ENCODE measurements at places on chromosomes 4 and X.

DNA sequence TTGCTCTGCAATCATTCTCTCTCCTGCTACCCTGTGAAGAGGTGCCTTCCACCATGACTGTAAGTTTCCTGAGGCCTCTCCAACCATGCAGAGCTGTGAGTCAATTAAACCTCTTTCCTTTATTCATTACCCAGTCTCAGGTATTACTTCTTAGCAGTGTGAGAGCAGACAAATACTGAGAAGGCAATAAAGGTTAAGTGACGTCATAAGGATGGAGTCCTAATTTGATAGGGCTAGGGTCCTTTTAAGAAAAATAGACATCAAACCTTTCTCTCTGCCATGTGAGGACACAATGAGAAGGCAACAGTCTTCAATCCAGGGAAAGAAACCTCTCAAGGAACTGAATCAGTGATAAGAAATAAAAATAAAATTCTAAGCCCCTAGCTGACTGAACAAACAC is 1262.7 kb downstream of the FAM133A start:
- DNase-seq: no peak

DNA sequence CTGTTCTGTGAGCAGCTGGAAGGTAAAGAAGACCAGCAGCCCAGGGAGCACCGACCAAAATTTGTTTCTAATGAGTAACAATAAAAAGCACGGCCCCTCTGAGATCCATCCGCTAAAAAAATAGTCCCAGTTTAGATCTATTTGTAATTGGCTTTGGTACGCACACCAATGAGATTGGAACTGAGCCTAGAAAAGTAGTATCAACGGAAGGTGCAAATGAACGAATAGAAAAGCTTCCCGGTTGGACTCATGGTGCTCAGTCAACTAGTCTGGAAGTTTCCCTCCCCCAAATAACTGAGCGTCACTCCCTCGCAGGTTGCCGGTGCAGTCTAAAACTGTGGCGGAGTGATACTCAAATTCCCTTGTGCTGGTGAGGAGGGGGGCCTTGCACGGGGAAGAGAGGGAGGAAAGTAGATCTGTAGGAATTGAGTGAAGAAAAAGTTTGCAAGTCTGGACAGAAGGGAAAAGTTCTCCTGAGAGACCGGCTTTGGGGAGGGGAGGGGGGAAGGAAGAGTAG is at the start of gene COL4A5:
TSS of gene COL4A5 (plus strand) at position 413 of the 517 bp plus-strand sequence. CDS start 288 bp downstream, outside the sequence.
- no peak for DNase-seq

DNA sequence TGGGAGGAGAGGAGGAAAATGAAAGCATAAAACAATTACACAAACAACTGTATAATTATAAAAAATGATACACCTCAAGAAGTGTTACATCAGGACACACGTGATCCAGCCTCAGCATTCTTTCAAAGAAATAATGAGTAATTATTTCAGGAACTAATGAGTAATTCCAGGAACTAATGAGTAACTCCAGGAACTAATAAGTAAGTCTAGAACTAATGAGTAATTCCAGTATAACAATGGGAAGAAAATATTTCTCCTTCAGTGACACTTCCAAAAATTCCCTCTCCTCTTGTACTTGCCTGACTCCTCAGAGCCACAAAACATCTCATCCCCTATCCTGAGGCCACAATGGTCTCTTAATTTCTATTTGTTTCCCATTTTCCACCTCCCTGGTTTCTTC is 63.5 kb upstream of the COL25A1 start:
- no peak for DNase-seq

GRCh38 chrX:3743801-3744439 is 30.5 kb upstream of the PRKX start:
- DNase-seq: peak; percentile 17

- no peak for DNase-seq
Observed at GRCh38 chr4:182562350-182562749, 319.1 kb downstream of the TENM3 start.

DNA sequence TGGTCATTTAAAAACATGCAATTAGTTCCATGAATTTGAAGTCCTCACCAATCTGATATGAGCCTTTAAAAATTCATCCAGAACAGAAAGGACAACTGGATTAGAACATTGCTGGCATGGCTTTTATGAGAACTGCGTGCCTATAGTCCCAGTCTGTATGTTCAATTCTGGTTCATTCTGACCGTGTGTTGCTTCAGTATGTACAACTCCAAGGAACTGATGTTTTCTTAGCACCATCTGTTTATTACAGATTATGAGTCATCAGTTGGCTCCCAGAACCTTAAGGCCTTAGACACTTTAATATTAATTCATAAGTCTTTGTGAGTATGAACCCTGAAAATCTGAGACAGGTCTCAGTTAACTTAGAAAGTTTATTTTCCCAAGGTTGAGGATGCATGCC is 115.0 kb downstream of the CEP44 start:
- no peak for DNase-seq

GRCh38 chrX:148562846-148563245 is 62.4 kb downstream of the AFF2 start:
- no peak for DNase-seq

Measured in stimulated activated CD8-positive, alpha-beta memory T cell treated with anti-CD3 and anti-CD28 coated beads, Interleukin-4, amount 100 ng/mL, for 1 hour (primary cell).